A549 treated with CpdA at 1 μM for 4 hours (cell line): ENCODE measurements at places on chromosomes 6 and 20. TPM values are rescaled to one million over a fixed set of nuclear protein-coding genes. Genes with fewer than 3 reads are reported as not detected.

Gene COX4I2
- total RNA-seq: not detected in 5 replicates

Gene PGC
- total RNA-seq: not detected in 5 replicates

Gene LRRN4
- total RNA-seq: 0.02 TPM in 1 of 5 replicates, not detected in the others

Gene C6orf15
- total RNA-seq: not detected in 5 replicates

Gene BPI
- not detected in 5 replicates for total RNA-seq

Gene MROH8
- 0.79 to 1.3 TPM (median 0.96 TPM) in 5 replicates for total RNA-seq

Gene KCNK5
- 0.99 to 1.4 TPM (median 1.2 TPM) in 5 replicates for total RNA-seq

Gene CCN2
- 19.2 to 27.8 TPM (median 21.9 TPM) in 5 replicates for total RNA-seq

Gene PPP1R3G
- total RNA-seq: 0.96 to 1.6 TPM (median 1.2 TPM) in 5 replicates

Gene CCN6
- not detected in 5 replicates for total RNA-seq

Gene ATP6V1G2
- total RNA-seq: 0.57 to 0.77 TPM (median 0.63 TPM) in 5 replicates

Gene MLIP
- not detected in 5 replicates for total RNA-seq

Gene CENPQ
- 6.6 to 8.5 TPM (median 7.9 TPM) in 5 replicates for total RNA-seq

Gene SPAG4
- 3.0 to 5.5 TPM (median 4.4 TPM) in 5 replicates for total RNA-seq

Gene PSORS1C2
- total RNA-seq: not detected in 5 replicates

Gene CCND3
- 121 to 200 TPM (median 182 TPM) in 5 replicates for total RNA-seq

Gene TRIM40
- total RNA-seq: not detected in 5 replicates

Gene LPA
- 0.01 to 0.02 TPM in 2 of 5 replicates, not detected in the others for total RNA-seq

Gene SLC17A1
- total RNA-seq: 0.05 TPM in 1 of 5 replicates, not detected in the others

Gene CYP21A2
- total RNA-seq: not detected in 5 replicates

Gene CLDN20
- not detected in 5 replicates for total RNA-seq

Gene LBP
- 0.72 to 1.5 TPM (median 0.99 TPM) in 5 replicates for total RNA-seq

Gene CNBD2
- 4.3 to 6.4 TPM (median 5.5 TPM) in 5 replicates for total RNA-seq

Gene EYA2
- total RNA-seq: 2.6 to 4.0 TPM (median 3.2 TPM) in 5 replicates
